Hindlimb muscle (tissue), 1 donor: ENCODE measurements at places on chromosomes 6 and 20. TPM values are rescaled to one million over a fixed set of nuclear protein-coding genes. Genes with fewer than 3 reads are reported as not detected.

The PRPH2 gene
- 5.1 TPM for polyA plus RNA-seq

The TMC2 gene
- 0.13 TPM for polyA plus RNA-seq

The C6orf58 gene
- polyA plus RNA-seq, result 1.0 TPM

DNA sequence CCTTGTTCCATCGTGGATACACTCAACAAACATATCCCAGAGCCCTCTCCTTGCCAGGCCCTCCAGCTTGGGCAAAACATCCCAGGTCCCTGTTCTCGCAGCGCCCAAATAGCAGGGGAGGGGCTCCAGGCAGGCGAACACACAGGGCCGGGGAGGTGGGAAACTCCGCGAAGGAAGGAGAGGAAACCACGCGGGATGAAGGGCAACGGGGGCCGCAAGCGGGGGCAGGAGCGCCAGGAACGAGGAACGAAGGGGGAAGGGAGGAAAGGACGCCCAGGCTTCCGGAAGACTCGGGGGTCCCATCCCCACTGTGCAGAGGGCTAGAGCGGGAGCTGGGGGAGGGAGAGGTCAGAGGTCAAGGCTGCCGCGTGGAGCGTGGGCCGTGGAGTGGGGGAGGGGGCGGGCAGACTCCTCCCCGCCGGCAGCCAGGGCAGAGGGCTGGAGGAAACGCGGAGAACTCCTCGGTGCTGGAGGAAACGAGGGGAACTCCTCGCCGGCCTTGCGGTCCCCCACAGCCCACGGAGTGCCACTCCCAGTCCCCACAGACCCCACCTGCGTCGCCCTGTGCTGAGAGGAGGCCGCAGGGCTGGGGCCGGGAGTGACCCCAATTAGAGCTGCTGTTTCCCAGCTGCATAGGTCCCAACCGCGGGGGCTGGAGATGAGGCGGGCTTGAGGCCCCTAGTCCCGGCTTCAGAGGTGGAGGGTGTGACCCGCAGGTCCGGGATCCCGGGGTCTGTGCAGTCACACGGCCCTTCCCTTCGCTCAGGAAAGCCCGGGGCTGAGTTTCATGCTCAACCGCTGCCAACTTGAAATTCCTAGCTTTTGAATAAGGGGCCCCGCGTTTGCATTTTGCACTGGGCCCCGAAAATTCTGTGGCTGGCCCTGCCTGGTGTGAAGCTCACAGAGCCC is 1.2 kb upstream of the RBM38 start:
- DNase-seq, result no peak

GRCh38 chr20:19407736-19408135 is 195.3 kb downstream of the SLC24A3 start:
- DNase-seq, result no peak

DNA sequence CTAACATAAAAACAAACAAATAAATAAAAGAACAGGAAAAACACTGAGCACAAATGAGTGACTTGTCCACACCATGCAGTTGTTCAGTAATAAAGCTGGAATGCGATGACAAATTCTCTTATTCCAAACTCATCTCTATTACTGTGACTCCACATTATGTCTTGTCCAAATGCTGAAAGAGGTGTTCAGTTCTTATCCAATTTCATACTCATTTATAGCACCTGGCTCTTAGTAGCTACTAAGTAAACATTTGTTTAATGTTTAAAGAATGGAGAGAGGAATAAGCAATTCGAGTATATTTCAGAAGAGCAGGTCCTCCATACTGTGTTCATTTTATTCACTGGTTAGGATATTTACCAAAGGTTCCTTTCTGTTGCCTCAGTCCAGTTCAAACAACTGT is 439.0 kb upstream of the JAG1 start:
- DNase-seq, result no peak

- no peak for DNase-seq
Measured at GRCh38 chr6:2993755-2994317, 5.9 kb upstream of the NQO2 start.

- no peak for DNase-seq
Measured at GRCh38 chr6:78829407-78829806, 37.9 kb upstream of the IRAK1BP1 start.

- peak; percentile 40 for DNase-seq
Measured at GRCh38 chr6:12605888-12606345, 110.7 kb upstream of the PHACTR1 start.

DNA sequence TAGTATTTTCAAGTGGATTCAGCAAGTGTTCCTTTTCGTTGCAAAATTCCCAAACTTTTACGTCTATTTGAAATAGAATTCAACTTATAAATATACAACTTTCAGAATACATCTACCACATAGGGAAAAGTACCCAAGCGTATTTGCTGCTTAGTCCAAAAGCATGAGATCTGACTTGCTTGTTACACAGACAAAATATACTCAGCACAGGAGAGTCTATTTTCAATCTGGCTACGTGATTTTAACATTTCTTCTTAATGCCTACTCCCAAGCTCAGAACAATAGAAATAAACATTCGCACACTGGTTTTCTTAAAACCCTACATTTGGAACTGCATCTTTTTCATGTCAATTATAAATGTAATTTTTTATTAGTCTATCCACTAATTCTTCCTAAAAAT is 672 bp downstream of the PKHD1 start:
- no peak for DNase-seq

GRCh38 chr20:5400164-5400762 is 83.5 kb upstream of the PROKR2 start:
- DNase-seq, result peak; percentile 13
